T1000 (cell line): ENCODE measurements at places on chromosomes 12 and 14.

- DNase-seq = no peak
Observed at GRCh38 chr14:55019968-55020554, 6.8 kb downstream of the WDHD1 start.

DNA sequence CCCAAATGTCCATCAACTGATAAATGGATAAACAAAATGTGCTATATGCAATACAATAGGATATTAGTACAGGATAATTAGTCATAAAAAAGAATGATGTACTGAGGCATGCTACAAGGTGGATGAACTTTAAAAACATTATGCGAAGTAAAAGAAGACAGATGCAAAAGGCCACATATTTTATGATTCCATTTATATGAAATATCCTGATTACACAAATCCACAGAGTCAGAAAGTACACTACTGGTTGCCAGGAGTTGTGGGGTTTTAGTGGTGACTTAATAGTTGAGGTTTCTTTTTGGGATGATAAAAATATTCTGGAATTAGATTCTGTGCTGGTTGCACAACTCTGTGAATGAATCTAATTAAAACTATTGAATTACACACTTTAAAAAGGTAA is 12.6 kb downstream of the TRIM9 start:
- no peak for DNase-seq

DNA sequence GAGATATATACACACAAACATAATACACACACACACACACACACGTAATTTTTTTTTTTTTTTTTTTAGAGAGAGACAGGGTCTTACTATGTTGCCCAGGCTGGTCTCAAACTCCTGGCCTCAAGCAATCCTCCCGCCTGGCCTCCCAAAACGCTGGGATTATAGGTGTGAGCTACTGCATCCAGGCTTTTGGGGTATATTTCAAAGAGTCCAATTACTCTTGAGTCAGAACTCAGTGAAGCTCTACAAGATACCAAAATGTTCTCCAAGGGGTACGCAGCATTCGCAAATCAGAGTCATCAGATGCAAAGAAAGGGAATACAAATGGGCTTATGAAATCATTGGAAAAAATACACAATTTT is 54.0 kb downstream of the PHLDA1 start:
- DNase-seq = no peak

- no peak for DNase-seq
Observed at GRCh38 chr12:124621296-124621660, 53.9 kb upstream of the NCOR2 start.

GRCh38 chr14:69008421-69008884 is 29.4 kb upstream of the ACTN1 start:
- no peak for DNase-seq

- no peak for DNase-seq
Observed at GRCh38 chr14:68047906-68048305, 228.3 kb downstream of the RAD51B start.

GRCh38 chr14:33844118-33844517 is 106.8 kb downstream of the EGLN3 start:
- no peak for DNase-seq

GRCh38 chr12:66060163-66060907 is 70.2 kb downstream of the LLPH start:
- DNase-seq = no peak

GRCh38 chr14:20905676-20906075 is 14.5 kb downstream of the RNASE3 start:
- no peak for DNase-seq

- peak; percentile 63 for DNase-seq
Observed at GRCh38 chr14:68961781-68962584, 17.1 kb downstream of the ACTN1 start.

DNA sequence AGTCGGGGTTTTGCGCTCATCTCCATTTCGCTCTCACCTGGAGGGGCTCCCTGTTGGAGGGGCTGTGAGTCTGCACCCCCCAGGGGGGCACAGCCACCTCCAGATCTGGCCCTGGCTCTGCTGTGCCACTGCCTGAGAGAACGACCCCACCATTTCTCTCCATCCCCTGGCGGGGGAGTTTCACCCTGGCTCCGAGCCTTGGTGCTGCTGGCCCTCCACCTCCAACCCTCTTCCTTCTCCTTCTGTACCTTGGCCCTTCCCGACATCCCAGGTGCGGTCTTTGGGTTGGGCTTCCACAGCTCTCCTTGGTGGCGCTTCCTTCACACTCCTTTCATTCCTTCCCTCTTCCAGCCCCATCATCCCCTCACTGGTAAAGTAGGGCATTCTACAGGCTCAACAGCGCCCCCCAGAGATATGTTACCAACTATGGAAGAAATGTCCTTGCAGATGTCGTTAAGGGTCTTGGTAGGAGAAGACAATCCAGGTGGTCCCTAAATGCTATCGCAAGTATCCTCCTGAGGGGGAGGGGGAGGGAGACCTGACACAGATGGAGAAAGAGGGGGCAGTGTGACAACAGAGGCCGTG is 16.3 kb downstream of the SERPINA1 start:
- no peak for DNase-seq

GRCh38 chr12:95533985-95534384 is 17.3 kb downstream of the USP44 start:
- no peak for DNase-seq

DNA sequence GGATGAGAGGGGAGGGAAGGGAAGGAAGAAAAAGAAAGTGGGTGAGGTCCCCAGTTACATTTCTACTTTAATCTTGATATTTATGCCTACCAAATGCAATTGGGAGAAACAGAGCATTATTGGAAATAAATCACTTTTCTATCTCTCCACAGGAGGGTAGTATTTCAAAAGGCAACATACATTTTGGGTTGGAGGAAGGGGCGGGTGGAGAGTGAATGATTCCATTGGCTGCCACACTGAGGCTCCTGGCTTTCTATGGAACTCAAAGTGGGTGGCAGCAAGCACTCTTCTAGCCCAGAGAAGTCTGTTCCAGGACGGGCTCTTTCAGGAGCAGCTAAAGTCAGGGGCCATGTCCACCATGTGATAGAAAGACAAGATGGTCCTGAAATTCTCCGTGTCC is 441.3 kb downstream of the DAD1 start:
- DNase-seq = no peak

DNA sequence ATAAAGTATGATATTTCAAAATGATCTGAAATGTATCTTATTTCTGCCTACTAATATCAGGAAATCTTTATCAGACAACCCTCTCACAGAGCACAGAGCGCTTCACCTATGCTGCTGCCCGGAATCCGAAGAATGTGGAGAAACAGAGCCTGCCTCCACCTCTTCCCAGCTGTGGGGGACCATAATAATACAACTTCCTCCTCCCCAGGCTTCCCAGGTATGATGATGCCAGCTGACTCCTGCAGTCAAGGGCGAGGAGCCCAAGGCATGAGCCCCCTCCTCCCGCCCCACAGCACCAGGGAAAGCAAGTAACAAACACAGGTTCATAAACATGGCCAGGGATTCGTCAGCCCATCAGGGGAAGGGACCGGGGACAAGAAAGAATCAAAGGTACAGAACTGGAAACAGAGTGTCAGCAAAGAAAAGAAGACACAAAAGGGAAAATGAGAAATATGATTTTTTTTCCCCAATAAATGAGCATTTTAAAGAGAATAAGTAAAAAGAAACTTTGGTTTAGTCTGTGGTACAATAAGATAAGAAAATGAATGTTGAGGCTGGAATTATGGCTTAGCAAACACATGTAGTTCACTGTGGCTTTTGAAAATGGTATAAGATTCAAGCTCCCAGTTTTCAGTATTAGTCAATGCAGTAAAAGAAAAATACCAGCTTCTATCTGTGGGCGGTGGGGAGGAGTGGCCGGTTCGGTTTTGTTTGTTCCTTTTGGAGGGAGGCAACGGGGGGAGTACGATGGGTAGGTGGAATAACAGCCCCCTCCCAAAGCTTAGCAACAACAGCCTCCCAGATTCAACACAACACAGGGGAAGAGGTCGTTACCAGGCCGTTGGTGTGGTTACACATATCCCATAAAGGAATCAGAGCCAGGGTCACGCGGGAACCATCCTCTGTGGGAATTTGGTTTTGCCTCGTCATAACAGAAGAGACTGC is 68.3 kb downstream of the SETD3 start:
- no peak for DNase-seq

DNA sequence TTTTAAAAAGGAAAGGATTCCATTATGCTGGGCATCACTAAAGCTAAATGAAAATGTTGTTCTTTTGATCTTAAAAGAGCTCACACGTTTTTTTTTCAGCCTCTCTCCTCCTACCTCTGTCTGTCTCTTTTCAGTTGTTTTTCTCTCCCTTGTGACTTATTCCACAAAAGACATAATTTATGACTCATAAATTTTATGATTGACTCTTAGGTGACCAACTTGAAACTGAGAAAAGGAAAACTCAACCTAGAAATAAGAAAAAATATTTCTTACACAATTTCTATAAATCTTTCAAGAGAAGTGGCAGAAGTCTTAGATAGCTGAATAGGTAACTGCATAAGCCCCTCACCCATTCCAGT is 227.7 kb upstream of the DDHD1 start:
- DNase-seq = no peak

DNA sequence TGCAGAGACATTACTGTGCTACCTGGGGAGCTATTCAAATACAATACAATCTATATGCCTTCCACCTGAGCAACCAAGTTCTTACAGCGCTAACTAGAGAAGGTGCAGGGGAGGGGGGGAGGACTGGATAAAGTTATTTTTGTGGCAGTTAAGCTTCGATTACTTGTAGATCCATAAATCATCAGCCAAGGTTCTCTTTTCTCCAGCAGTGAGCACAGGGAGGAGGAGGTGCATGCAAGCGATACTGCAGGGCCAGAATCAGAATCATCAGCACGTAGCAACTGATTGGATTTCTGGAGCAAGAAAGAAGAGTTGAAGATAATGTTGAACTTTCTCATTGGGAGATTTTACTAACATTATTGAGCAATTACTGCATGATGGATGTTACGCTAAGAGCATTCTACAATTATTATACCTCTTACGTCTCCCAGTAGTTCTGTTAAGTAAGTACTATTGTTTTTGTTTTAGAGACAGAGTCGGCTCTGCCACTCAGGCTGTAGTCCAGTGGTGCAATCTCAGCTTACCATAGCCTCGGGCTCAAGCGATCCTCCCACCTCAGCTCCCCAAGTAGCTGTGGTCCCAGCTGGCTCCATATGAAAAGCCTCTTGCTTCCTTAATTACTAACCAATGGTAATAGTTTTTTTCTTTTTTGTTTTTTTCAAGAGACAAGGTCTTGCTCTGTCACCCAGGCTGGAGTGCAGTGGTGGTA is 74.6 kb upstream of the EEA1 start:
- DNase-seq = no peak

- no peak for DNase-seq
Observed at GRCh38 chr14:41957459-41957858, 350.8 kb downstream of the LRFN5 start.

DNA sequence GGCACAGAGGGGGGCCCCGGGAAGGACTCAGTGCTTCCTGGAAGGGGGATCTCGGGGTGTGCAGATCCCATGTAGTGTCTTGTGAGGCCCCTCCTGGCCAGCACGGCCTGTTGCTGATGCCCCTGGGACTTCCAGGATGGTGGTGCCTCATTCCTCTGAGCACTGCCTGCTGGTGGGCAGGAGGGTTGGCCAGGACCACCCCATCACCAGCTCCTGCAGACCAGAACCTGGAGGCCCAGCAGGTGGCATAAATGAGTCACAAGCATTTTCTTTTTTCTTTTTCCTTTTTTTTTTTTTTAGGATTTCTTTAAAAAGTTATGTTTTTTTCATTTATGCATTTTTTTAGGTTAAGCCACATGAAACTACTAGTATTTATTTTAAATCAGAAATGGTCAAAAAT is 8.0 kb downstream of the MMP17 start:
- no peak for DNase-seq
